ENCODE measurements at places on chromosomes 1 and 21. TPM values are rescaled to one million over a fixed set of nuclear protein-coding genes. Genes with fewer than 3 reads are reported as not detected.

OR2L3 gene
- total RNA-seq, result not detected

LEPR gene
- 2.2 TPM for total RNA-seq

ETV3L gene
- total RNA-seq, result not detected

ESPN gene
- 1.5 TPM for total RNA-seq

ZNF678 gene
- 4.2 TPM for total RNA-seq

All from foreskin keratinocyte (primary cell).